Renal cortex interstitium (tissue), 15 donors: ENCODE measurements at places on chromosomes 2 and 18. TPM values are rescaled to one million over a fixed set of nuclear protein-coding genes. Genes with fewer than 3 reads are reported as not detected.

GRCh38 chr18:40413160-40413559 lies 1541.9 kb upstream of the PIK3C3 start:
- peak; percentile 32 for DNase-seq

DNA sequence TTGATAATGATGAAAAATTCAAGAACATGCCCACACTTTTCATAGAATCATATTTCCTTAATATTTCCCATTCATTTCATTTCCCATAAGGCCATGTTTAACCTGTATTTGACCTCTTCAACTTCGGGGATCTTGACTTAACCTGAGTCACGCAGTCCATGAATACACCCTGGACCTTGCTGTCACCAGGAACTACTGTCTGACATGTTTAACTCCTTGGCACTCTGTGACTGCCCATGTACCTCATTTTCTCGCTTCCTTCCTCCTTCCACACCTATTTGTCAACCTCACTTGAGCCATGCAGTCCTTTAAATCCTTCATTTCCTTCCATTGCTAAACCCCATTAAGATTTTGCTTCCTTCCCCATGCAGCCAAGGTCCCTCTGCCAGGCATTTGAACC lies 16.3 kb downstream of the ABCB11 start:
- no peak for DNase-seq

- no peak for DNase-seq
Observed at GRCh38 chr2:102601730-102602129, 17.6 kb upstream of the SLC9A2 start.

Gene RAB31
- 30.4 TPM for polyA plus RNA-seq

Gene GCG
- not detected for polyA plus RNA-seq

Gene NOL4
- polyA plus RNA-seq = 3.3 TPM

Gene APLF
- 3.4 TPM for polyA plus RNA-seq

Gene CNGA3
- polyA plus RNA-seq = not detected
